AG04449 (cell line): ENCODE measurements at places on chromosomes 13 and 19.

DNA sequence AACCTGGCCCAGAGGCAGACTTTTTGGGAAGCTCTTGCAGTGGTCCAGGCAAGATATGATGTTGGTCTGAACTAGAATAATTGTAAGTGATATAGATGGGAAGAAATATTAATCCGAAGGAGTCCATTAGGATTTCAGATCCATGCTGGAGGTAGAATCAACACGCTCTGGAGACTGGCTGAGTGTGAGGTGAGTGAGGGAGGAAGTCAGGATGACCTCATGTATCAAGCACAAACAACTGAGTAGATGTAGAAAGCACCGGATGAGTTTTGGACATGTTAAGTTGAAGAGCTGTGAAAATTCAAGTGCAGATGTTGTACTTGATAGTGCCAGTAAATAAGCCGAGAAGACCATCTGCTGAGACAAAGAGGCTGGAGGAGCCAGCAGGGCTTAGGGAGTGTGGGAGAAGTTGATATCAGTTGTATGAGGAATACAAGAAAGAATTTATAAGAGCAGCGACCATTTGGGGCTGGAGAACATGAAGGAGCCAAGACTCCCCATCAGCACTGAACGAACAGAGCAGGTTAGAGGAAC is 5.3 kb upstream of the CNMD start:
- DNase-seq: no peak

- DNase-seq: no peak
These were observed 115.1 kb downstream of the KCNRG start for GRCh38 chr13:50130123-50130946.

DNA sequence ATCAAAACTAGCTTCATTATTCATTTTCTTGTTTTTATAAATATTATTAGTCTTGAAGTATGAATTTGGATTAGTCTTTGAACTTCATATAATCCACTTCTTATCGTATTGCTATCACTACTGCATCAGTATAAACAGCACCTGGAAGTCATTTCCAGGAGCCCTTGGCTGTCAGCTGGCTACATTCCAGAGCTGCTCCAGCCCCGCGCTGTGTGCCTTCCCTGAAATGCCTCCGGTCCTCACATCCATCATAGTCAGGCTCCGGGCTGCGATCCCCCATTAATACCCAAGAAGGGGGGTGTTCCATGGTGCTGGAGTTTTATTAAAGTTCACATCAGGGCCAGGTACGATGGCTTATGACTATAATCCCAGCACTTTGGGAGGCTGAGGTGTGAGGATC is 124.3 kb upstream of the GJB6 start:
- DNase-seq: no peak

DNA sequence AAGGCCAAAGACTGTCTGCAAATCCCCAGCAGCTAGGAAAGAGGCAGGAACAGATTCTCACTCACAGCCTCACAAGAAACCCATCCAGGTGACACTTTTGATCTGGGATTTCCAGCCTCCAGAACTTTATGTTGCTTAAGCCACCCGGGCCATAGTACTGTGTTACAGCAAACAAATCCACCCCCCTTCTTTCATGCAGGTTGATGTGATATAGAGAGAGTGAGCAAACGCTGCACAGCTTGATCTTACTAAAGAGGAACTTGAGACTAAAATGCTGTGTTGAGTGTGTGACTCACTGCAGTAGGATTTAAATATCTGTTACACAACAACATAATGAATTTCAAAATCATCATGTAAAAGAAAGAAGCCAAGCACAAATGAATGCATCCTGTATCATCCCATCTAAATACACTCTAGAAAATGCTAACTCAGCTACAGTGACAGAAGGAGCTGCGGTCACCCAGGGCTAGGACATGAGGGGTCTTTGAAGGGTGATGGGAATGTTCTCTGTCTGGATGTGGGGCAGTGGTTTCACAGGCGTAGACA is 32.2 kb downstream of the RCBTB2 start:
- peak; percentile 83 for DNase-seq

DNA sequence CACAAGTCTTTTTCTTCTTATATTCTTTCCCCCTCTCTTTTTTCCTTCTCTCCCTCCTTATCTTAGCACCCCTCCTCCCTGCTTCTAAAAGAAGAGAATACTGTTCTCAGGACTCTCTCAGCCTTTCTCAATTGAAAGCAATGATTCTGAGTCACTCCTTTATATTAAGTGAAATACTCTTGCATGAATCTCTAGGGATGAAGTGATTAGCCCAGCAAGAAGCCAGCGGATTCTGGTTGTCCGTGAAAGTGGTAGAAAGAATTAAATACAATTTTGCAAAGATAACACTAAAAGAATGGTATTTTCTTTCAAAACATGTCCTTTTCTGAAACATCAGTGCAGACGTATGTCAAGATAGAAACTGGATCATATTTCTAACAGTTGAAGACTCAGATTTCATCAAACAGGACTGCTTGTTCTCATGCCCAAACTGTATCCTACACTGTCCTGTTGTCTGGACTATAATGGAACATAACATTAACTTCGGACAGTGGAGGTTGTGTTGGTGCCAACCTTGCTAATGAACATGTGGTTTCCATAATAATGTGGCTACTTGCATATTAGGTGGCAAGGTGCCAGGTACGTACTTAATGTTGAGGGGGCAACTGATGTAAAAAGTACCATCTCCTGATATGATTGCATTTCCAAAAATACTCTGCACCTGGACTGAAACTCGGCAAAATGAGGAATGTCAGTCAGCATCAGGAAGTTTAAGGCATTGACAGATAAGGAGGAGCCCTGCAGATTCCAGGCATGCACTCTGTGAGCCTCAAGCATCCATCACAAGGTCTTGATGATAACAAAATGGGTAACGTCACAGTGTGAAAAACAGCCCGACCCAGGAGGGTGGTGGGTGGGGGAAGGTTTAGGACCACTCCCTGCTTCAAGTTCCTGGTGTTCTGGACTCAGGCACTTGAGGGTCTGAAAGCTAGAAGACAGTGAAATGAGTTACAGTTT is 357.2 kb downstream of the DLEU7 start:
- peak; percentile 40 for DNase-seq

GRCh38 chr13:78598966-78599644 is 4.2 kb downstream of the POU4F1 start:
- DNase-seq: no peak

- peak; percentile 97 for DNase-seq
These were observed 107.2 kb downstream of the NALCN start for GRCh38 chr13:101309014-101309619.

DNA sequence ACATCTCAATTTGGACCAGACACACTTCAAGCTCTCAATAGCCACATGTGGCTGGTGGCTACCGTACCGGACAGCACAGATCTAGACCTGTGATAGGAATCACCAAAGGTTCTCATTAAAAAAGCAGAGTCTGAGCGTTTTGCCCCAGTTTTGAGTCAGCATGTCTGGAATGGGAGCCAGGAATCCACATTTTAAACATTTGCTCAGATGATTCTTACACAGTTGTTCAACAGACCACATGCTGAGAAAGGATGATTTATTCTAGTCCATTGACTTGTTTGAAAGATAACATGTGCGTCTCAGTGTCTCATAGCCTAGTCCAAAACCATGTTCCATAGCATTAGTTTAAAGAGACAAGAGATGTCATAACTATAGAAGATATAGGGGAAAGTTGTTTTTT is 53.4 kb downstream of the FLT3 start:
- peak; percentile 70 for DNase-seq

GRCh38 chr13:109627649-109628048 is 158.7 kb downstream of the IRS2 start:
- no peak for DNase-seq

DNA sequence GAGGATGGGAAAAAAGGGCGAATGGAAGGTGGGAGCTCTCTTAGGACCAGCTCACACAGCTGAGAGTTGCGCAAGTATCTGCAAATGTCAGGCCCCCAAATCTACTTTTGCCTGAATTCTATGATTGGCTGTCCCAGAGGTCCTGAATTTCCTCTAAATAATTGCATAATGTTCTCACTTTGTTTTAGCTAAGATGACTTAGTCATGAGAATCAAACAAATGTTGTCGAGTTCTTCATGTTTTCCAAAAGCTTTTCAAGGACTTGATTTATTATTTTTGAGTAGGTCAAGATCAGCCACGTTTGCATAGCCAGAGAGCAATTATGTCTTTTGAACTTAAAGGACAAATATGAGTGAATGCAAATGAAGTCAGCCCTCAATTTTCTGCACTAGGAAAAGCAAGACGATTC is 246.6 kb upstream of the MAB21L1 start:
- DNase-seq: no peak

- no peak for DNase-seq
These were observed 1.0 kb upstream of the KRI1 start for GRCh38 chr19:10566658-10567410.

GRCh38 chr19:12757544-12758274 is 6.1 kb downstream of the BEST2 start:
- no peak for DNase-seq

GRCh38 chr19:39684267-39684666 is 20.0 kb upstream of the LGALS14 start:
- DNase-seq: no peak
